Breast epithelium (tissue), 4 donors: ENCODE measurements at places on chromosomes 4 and X. TPM values are rescaled to one million over a fixed set of nuclear protein-coding genes. Genes with fewer than 3 reads are reported as not detected.

DNA sequence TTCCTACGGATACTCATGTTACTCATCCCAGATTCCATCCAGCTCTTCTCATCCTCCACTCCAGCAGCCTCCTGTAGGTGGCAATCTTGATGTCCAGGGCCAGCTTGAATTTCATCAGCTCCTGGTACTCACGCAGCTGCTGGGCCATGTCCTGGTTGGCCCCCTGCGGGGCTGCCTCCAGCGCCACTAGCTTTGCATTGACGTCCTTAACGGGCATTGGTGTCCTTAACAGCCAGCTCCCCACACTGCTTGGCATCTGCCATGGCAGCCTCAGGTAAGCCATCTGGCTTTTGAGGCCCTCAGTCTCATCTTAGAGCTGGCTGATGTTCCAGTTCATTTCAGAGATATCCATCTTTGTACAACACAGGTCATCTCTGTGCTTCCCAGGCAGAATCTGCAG lies 223.7 kb downstream of the FGF13 start:
- H3K4me3 ChIP-seq = no peak overlapping the region
- no peaks in the 10 kb centered on the region for H3K36me3 ChIP-seq
- H3K27ac ChIP-seq = no peak overlapping the region
- DNase-seq = no peak

DNA sequence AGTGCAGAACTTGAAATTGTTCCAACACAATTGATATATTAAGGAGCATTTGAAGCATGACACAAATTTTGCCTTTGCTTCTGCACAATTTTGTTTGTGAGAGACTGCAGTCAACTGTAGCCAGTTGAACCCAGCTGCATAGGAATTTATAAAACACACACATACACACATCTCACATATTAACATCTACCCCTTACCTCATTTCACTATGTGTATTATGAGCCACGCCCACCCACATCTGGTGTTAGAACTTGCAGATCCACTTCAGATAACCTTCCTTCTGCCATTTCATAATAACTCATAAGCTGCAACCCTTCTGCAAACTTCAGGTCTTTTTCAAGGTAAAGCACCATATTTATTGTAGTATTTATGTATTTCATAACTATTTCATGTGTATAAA lies 188.1 kb upstream of the WDFY3 start:
- H3K4me1 ChIP-seq = no peaks in the 10 kb centered on the region
- H3K27me3 ChIP-seq = no peaks in the 10 kb centered on the region
- H3K27ac ChIP-seq = no peak overlapping the region
- no peak overlapping the region for H3K4me3 ChIP-seq
- no peak for DNase-seq

PABPC1L2A gene
- not detected for total RNA-seq

CPLX1 gene
- total RNA-seq = 1.2 TPM

NMU gene
- not detected for total RNA-seq

RRH gene
- 0.73 TPM for total RNA-seq

- no peaks in the 10 kb centered on the region for H3K36me3 ChIP-seq
- no peak overlapping the region for H3K27ac ChIP-seq
- no peak overlapping the region for H3K4me3 ChIP-seq
- no peaks in the 10 kb centered on the region for H3K27me3 ChIP-seq
- no peak for DNase-seq
Measured at GRCh38 chr4:108628411-108628810, 8.0 kb downstream of the RPL34 start.

GRCh38 chrX:6718766-6719165 lies 183.8 kb upstream of the VCX3A start:
- no peaks in the 10 kb centered on the region for H3K27me3 ChIP-seq
- H3K4me1 ChIP-seq = no peaks in the 10 kb centered on the region
- H3K27ac ChIP-seq = no peak overlapping the region
- DNase-seq = no peak

NAA11 gene
- total RNA-seq = not detected

DNA sequence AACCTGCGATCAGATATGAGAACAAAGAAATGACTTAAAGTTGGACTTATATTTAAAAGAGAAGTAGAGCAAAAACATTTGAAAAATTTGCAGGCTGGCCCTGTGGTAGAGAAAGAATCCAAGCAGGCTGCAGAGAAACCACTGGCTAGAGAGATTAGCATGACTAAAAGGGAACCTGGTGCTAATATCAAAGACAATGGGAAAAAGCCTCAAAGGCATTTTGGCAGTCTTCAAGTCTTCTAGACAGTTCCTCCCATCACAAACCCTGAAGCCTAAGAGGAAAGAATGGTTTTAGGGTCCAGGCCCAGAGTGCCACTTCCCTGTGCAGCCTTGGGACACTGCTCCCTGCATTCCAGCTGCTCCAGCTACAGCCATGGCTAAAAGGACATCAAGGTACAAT lies 33.4 kb downstream of the KCTD8 start:
- no peaks in the 10 kb centered on the region for H3K4me1 ChIP-seq
- no peak overlapping the region for H3K4me3 ChIP-seq
- H3K27me3 ChIP-seq = no peaks in the 10 kb centered on the region
- no peak overlapping the region for H3K27ac ChIP-seq
- DNase-seq = no peak

DNA sequence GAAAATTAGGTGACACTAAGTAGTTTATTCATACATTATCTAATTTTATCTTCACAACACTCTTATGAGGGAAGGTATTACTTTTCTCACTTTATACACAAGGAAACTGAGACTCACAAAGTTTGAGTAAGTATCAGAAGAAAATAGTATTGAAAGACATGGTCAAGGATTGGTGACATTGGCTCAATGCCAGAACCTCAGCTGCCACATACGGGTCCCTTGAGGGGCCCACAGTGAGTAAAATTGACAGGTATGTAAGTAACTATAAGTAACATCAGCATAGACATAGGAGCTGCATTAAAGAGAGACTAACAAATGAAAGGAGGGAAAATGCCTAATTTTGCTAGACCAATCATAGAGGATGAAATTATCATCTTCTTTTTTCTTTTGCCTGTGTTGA lies 134.1 kb downstream of the COX18 start:
- H3K36me3 ChIP-seq = no peaks in the 10 kb centered on the region
- no peaks in the 10 kb centered on the region for H3K4me1 ChIP-seq
- H3K27me3 ChIP-seq = no peaks in the 10 kb centered on the region

VCX3B gene
- total RNA-seq = not detected

MTNR1A gene
- not detected for total RNA-seq

SLIT2 gene
- total RNA-seq = 20.3 TPM

DNA sequence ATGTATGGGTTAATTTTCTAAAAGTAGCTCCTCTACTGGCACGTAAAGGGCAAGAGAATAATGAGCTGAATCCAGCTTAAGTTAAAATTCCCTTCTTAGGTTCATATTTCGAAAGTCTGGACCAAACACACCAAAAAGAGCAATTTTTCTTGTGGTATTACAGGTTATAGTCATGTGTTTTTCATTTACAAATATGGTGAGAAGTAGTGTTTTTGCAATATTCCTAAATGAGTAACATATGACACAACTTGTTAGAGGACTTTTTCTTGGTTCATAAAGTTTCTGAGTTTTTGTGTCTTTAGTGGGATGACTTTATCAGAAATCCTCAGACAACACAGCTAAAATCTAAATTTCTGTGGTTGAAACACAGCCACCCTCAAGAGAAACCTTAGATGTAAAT lies 172.1 kb downstream of the AFF2 start:
- no peak overlapping the region for H3K27ac ChIP-seq
- no peak overlapping the region for H3K4me3 ChIP-seq
- no peak for DNase-seq
- no peaks in the 10 kb centered on the region for H3K27me3 ChIP-seq

DNA sequence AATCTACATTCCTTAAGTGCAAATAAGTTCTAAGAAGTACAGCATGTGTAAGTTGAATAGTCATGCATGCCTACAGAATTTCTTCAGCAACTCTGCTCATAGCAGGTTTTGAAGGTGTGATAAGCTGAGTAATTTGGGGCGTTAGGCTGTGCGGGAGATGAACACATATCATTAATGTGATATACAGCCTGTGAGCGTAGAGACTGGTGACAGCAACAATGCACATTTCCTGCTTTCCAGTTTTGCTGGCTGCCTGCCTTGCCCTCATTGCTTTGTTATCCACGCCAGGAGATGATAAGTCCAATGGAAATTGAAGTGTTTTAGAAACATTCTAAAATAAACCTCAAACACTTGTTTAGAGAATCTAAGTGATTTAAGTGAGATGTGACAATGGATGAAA lies 1709.4 kb downstream of the ARAP2 start:
- H3K27ac ChIP-seq = no peak overlapping the region
- DNase-seq = no peak
- H3K27me3 ChIP-seq = no peaks in the 10 kb centered on the region
- H3K4me1 ChIP-seq = no peaks in the 10 kb centered on the region
- H3K36me3 ChIP-seq = no peaks in the 10 kb centered on the region
- no peak overlapping the region for H3K4me3 ChIP-seq

TRIM75 gene
- not detected for total RNA-seq

DNA sequence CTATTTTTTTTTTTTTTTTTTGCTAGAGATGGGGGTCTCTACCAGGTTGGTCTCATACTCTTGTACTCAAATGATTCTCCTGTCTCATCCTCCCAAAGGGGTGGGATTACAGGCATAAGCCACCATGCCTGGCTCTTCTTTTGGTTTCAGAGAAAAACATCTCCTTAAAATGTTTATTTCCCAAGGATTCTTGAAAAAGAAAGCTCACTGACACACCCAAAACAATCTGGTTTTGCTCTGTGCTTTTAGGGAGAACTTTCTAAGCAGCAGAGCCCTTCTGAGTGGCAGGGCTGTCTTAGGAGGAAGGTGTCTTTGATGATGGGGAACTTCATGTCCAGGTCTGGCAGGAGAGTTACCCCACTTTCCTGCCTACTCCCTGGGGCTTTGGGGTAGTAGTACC lies 1.2 kb downstream of the SOD3 start:
- no peak overlapping the region for H3K27ac ChIP-seq
- no peaks in the 10 kb centered on the region for H3K27me3 ChIP-seq
- no peaks in the 10 kb centered on the region for H3K36me3 ChIP-seq

HTN1 gene
- total RNA-seq = not detected

- no peak overlapping the region for H3K27ac ChIP-seq
- H3K36me3 ChIP-seq = no peaks in the 10 kb centered on the region
- no peaks in the 10 kb centered on the region for H3K4me1 ChIP-seq
- H3K4me3 ChIP-seq = no peak overlapping the region
- H3K27me3 ChIP-seq = no peaks in the 10 kb centered on the region
Measured at GRCh38 chr4:53545942-53546581, 45.2 kb downstream of the LNX1 start.

- no peaks in the 10 kb centered on the region for H3K4me1 ChIP-seq
- no peak overlapping the region for H3K4me3 ChIP-seq
- no peak overlapping the region for H3K27ac ChIP-seq
- no peak for DNase-seq
- H3K36me3 ChIP-seq = no peaks in the 10 kb centered on the region
Measured at GRCh38 chr4:116357758-116358157, 727.6 kb downstream of the TRAM1L1 start.

- no peaks in the 10 kb centered on the region for H3K36me3 ChIP-seq
- H3K27ac ChIP-seq = no peak overlapping the region
- no peak for DNase-seq
- no peaks in the 10 kb centered on the region for H3K4me1 ChIP-seq
- no peaks in the 10 kb centered on the region for H3K27me3 ChIP-seq
Measured at GRCh38 chr4:178081896-178082295, 639.7 kb upstream of the AGA start.

DNA sequence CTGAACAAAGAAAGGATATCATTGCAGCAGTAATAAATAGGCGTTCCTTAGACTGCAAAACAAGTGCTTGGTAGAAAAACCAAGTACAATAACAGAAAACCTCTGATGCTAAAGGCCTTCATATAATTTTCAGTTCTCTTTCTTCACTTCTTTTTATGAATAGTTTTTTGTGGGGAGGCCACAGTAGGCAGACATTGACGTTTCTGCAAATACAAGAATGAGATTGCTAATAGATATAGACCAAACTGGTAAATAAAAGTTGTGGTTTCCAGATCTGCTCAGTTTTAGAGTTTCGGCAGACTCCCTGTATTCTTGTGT lies 57.0 kb upstream of the RAP1GDS1 start:
- no peaks in the 10 kb centered on the region for H3K36me3 ChIP-seq
- H3K4me1 ChIP-seq = no peaks in the 10 kb centered on the region
- H3K27ac ChIP-seq = no peak overlapping the region
- H3K27me3 ChIP-seq = no peaks in the 10 kb centered on the region
- H3K4me3 ChIP-seq = no peak overlapping the region
- no peak for DNase-seq

DNA sequence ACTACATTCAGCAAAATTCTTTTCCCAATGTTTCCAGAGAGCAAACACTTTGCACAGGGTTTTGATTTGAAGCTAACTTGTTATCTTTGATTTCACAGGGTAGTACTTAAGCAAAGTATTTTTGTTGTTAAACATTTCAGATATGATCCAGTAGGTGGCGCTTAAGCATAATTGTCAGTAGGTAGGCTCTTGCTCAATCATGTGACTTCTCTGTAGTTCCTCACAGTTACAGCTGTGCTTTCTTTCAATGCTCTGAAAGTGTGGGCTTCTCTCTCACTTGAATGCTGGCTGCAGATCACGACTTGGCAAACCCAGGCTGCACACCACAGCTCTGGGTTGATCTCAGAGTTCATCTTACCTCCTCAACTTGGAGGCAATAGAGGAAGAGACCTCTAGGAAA lies 1016.5 kb downstream of the SH3BGRL start:
- peaks cover 4% of the 10 kb centered on the region for H3K27me3 ChIP-seq
- no peak overlapping the region for H3K27ac ChIP-seq
- H3K36me3 ChIP-seq = no peaks in the 10 kb centered on the region
- no peaks in the 10 kb centered on the region for H3K4me1 ChIP-seq

SOWAHD gene
- 0.33 TPM for total RNA-seq

DNA sequence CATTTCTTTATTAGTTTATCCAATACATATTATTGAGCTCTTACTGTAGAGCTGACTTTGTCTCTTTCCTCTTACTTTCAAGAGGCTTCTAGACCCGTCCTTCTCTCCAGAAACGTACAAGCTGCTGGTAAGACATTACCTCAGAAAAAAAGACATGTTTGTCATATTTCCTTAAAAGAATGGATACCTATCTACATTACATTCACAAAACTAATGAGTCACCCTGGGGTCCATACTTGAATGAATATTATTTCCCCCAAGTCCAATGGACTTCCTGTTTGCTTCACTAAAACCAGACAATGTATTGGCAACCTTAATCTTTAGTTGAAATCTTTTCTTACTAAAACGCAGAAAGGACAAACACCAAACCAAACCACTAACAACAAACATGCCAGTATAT lies 176.5 kb upstream of the CLNK start:
- no peak for DNase-seq
- no peak overlapping the region for H3K27ac ChIP-seq
- H3K4me3 ChIP-seq = no peak overlapping the region

PDCL2 gene
- total RNA-seq = not detected

SPANXD gene
- not detected for total RNA-seq

DNA sequence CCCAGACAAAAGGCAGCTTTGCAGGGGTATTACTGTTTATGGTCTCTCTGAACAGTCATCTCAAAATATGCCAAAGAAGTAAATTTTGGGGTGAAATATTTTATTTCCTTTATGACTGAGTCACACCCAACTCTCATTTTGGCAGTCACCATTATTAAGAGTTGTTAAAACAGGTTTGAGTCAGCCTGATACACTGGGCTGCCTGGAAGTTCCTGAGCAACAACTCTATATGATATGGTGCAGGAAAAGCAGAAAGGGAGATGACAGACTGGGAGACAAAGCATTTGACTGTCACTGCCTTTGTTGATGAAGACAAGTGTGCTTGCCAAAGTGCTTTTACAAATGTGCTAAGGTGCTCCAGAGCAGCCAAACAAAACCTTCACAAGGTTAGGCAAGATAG lies 1263.5 kb downstream of the PCDH7 start:
- no peaks in the 10 kb centered on the region for H3K4me1 ChIP-seq
- H3K27ac ChIP-seq = no peak overlapping the region

- H3K4me1 ChIP-seq = no peaks in the 10 kb centered on the region
- DNase-seq = no peak
- no peak overlapping the region for H3K4me3 ChIP-seq
Measured at GRCh38 chrX:91079342-91080114, 355.1 kb upstream of the PABPC5 start.
